ENCODE measurements at places on chromosomes 5 and 9.
A peak's percentile ranks its signal among the peaks of the same experiment; 100 is the strongest.

DNA sequence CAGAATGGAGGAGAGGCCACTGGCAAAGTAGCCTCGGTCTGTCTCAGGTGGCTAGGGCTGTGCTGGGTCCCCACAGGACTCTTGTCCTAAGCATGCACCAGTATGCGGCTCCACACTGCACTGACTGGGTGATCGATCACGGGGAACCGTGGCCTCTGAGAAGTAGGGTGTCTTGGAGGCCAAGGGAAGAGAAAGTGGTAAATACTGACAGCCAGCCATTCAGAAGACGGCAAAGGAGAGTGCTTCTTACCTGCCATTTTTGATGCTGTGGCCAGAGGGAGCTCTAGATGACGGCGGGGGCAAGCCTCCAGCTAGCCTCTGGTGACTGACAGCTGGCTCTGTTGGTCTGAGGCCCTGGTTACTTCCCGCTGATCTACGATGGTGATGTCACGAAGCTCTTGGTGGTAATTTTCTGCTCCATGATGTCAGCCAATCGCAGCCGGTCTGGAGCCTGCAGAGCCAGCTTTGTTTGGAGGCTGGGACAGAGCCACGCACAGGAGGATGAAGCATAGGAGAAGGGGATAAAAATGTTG is 40.4 kb upstream of the GADD45G start:
- no peak for DNase-seq

- DNase-seq: no peak
Measured at GRCh38 chr5:97547999-97548738, 365.1 kb upstream of the RIOK2 start.

GRCh38 chr9:113158446-113158845 is 7.6 kb downstream of the SLC31A2 start:
- no peak for DNase-seq

DNA sequence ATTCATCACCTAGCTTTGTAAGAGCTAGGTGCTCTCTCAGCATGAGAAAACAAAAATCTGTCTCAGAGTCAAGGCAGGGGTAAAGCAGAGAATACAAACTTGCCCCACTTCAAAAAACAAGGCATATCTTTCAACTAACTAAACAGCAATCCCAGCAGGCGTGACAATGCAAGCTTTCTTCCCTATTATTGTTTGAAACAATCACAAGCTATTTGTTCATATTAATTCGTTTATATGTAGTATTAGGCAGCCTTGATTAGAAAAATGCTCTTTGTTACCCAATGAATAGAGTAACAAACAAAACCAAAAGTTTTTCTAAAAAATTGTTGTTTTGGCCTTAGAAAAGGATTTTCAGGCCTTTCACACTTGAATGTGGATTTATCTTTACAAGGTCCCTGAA is 71.1 kb downstream of the LPAR1 start:
- DNase-seq: no peak

- DNase-seq: no peak
Measured at GRCh38 chr5:77972469-77973252, 196.5 kb upstream of the TBCA start.

- no peak for DNase-seq
Measured at GRCh38 chr5:54341971-54342370, 31.6 kb upstream of the ARL15 start.

DNA sequence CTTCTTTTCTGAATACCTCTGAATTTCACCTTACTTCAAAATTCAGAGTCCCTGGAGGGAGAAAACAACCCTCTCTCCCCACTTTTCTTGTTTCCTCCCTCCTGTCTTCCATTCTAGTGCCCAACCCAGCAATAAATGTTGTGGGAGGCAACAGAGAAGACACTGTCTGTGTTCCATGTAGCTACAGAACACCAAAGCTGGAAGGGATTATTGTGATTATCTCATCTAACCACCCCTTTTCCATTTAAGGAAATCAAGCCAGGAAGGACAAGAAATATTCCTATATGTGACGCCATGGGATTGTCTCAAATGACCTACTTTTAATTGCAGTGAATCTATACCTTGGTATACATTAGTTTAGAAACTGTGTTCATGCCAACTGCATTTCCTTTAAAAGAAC is 476.6 kb upstream of the TNC start:
- DNase-seq: no peak

DNA sequence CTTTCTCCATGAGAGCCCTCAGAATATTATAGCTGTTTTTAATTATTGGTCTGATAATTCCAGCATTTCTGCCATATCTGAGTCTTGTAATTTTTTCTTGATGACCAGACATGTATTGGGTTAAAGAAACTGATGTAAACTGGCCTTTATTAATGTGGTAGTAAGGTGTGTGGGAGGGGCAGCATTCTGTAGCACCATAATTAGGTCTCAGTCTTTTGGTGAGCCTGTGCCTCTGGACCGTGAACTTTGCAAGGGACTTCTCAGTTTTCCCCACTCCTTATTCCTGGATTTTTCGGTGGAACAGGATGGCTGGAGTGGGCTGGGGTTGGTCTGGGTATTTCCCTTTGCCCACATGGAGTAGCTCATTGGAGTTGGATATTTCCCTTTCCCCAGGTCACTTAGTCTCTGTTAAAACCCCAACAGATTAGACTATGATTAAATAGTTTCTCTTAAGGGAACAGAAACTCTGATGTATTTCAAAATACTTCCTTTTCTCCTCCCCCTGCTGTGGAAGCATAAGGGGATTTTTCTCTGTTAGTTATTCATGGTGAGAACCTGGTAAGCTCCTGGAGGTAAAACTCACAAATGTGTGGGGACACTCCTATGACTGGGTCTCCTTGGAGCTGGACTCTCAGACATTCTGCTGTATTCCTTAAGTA is 52.4 kb downstream of the FSD1L start:
- no peak for DNase-seq

- peak; percentile 67 for DNase-seq
Measured at GRCh38 chr5:151081431-151082281, 822 bp upstream of the TNIP1 start.

DNA sequence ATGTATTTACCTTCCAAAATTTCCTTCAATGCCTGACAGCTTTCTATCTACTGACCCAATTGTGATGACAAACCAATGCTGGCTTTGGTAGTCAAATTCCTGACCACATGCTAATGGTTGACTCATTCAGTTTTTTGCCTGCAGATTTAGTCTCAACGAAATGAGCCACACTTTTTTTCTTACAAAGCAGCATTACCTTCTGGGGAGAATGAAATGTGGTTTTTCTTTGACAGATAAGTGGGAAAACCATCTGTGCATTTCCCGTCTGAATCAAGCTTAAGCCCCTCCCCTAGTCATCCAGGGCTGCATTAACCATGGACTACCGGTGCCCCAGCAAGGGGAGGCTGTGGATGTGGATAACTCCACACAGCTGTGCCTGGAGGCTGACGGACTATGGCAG is 99.6 kb upstream of the TAF11L2 start:
- DNase-seq: peak; percentile 91

- no peak for DNase-seq
Measured at GRCh38 chr5:6340100-6340499, 38.2 kb downstream of the MED10 start.

DNA sequence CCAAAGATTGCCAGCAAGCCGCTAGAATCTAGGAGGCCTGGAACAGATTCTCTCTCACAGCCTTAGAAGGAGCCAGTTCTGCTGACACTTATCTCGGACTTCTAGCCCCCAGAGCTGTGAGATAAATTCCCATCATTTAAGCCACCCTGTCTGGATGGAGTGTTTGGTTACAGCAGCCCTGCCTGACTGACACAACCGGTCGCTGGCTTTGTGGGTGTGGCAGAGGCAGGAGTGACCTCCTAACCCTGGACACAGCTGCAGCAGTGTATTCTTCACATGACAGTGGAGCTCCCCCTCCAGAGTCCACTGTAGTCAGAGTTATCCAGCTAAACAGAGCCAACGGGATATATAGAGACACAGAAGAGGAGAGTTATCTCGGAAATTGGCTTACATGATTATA is 21.2 kb upstream of the IL17B start:
- no peak for DNase-seq

GRCh38 chr5:135385576-135385975 is 13.5 kb downstream of the MACROH2A1 start:
- DNase-seq: no peak
